ENCODE measurements at places on chromosomes 13 and 19.

GRCh38 chr19:56810260-56810659 is 30.3 kb downstream of the PEG3 start:
- DNase-seq: no peak

DNA sequence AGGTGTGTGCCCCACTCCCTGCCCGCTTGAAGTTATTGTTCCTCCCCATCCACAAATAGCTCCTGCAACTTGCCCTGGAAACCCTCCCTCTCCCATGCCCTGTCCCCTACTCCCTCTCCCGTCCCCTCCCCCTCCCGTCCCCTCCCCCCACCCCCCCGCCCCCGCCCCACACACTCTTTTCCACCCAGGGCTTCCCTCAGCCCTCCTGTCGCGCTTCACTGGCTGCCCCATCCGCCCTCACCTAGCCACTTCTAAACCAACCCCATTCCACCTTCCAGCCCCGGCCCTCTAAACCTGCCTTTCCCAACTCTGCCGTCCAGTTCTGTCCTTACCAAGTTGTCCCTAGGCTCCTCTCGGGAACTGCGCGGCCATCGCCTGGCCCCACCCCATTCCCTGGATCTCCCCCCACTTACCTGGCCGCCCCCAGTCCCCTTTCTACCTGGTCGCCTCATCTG is 993 bp downstream of the RGL3 start:
- no peak for DNase-seq

- no peak for DNase-seq
Observed at GRCh38 chr19:39679791-39680168, 24.1 kb downstream of the LGALS16 start.

DNA sequence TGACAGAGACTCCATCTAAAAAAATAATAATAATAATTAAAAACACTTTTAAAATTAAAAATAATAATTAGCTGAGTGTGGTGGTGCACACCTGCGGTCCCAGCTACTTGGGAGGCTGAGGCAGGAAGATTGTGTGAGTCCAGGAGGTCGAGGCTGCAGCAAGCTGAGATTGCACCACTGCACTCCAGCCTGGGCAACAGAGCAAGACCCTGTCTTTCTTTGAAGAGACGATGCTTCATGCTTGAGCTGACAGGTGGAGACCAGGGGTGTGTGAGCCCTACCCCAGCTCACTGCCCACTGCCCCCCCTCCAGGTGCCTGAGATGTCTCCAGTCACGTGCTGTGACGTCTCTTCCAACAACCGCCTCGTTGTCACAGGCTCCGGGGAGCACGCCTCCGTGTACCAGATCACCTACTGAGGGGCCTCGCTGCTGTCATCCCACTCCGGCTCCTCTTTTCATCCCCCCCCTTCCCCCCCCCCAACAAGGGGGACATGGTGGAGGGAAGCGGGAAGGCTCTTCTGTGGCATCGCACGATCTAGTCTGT is 17.3 kb downstream of the TLE6 start:
- no peak for DNase-seq
